Right hindlimb (tissue), 1 donor: ENCODE measurements at places on chromosomes 13 and 19.

DNA sequence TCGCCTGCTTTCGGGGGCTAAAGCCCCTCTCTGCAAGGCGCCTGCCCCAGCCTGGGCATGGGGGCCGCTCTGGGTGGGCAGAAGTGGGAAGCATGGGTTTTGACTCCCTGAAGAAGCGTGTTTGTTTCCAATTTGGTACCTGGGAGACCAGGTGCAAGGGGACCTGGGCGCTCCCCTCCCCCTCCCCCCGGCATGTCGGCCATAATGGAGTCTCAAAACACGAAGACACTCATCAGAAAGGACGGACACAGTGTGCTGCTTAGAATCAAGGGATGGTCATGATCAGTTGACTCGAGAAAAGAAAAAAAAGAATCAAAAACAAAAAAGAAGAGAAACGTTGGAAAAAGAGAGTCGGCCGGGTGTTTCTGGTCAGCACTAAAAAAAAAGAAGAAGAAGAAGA is 76.8 kb downstream of the IER2 start:
- DNase-seq = no peak

DNA sequence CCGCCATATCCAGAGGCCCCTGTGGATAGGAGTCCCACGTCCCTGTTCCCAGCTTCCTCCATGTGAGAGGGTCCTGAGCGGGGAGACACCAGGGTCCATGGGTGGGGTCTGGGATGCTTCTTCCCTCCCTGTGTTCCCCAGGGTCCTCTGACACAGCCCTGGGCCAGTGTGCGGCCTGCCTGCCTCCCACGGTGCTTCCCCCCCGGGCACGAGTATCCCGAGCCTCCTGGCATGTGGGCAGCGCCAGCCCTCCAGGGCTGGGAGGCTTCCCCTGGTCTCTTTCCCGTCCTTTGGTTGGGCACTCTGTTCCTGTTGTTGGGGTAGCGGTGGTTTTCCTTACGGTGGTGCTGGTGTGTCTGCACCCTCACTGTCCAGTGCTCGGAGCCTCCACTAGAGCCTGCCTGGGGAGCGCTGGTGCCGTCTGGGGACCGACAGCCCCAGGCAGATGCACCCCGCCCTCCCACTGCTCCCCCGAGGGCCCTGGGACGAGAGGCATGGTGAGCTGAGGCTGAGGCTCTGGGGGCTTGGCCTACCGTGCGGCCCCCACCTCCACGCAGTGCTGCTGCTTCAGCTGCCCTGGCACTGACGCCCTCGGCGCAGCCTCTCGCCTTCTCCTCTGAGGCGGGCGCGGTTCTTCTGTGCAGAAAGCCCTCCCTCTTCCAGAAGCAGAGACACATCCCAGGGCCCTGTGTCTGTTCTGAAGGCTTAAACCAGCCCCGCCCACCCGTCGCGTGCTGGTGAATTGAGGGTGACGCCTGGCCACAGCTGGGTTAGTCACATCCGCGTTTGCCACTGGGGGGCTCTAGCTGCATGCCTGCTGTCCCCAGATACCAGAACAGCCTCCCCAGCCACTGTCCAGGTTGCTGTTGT is 27.9 kb downstream of the PLEKHJ1 start:
- DNase-seq = peak; percentile 80

DNA sequence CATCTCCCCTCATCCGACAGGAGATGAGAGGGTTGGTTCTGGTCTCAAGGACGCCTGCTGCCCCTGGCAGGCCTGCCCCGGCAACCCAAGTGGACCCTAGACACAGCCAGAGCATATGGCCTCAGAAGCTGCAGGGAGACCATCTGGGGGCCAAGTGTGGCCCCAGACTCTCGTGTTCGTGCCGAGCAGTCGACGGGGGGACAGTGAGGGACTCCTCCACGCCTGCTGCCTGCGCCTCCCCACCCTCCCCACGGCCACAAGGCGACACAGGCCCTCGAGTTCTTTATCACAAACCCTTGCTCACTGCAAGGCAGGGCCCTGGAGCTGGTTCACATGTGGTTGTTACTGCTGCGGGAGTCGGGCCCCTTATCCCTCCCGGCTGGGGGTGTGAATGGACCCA is 9.3 kb downstream of the CAPS start:
- no peak for DNase-seq

DNA sequence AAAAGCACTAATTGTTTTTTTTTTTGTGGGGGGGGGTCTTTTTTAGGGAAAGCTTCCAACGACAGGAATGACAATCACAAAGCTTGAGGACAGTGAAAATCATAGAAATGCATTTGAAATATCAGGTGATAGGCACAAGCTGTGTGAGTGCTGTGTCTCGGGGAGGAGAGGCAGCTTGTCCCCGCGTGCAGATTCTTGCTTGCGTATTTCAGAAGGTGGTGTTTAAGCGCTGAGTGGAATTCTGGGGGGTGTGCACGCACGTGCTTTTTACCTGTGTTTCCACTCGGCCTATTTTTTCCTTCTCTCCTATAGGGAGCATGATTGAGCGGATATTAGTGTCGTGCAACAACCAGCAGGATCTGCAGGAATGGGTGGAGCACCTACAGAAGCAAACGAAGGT is 40.2 kb upstream of the TEX29 start:
- DNase-seq = no peak

GRCh38 chr13:22703601-22704209 is 477.1 kb upstream of the SGCG start:
- DNase-seq = no peak

GRCh38 chr19:46902402-46902766 is 41.6 kb downstream of the ARHGAP35 start:
- DNase-seq = no peak

DNA sequence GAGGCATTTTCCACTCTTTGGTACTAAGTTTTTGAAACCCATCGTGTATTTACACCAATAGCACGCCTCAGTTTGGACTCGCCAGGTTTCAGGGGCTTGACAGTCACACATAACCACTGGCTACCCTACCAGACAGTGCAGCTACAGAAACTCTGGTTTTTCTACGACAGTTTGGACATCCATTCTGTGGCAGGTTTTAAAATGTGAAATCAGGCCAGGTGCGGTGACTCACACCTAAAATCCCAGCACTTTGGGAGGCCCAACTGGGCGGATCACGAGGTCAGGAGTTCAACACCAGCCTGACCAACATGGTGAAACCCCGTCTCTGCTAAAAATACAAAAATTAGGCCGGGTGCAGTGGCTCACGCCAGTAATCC is 13.2 kb downstream of the KDELR1 start:
- DNase-seq = no peak

DNA sequence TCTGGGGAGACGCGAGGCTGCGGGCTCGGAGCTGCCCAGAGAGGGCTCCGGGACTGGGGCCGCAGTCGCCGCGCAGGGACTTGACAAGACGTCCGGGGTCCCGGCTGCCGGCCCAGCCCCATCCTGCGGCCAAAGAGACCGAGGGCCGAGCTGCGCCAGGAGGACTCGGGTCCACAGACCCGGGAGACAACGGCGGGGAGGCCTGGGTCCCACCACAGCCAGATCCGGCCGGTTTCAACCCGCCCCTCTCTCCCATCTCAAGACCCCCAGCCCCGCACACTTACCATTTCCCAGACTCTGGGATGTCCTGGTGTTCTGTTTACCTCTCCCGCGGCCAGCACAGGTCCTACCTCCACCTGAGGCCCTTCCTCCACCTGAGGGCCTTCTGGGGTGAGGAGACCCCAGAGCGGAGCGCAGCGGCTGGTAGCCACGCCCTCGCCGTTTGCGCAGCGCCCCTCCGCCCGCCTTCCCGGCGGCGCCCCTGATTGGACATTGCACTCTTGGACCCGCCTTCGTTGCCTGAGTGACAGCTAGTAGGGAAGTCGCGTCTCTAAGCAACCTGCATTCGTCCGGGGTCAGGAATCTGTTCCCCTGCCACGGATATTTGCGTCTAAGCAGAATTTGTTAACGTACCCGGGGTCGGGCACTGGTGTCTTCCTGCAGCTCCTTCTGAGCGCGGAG is at the start of gene ZNF709:
ZNF709 (minus strand) TSS at position 446 of the 681 bp plus-strand sequence; CDS start at position 287, 159 bp downstream.
- DNase-seq = peak; percentile 94

DNA sequence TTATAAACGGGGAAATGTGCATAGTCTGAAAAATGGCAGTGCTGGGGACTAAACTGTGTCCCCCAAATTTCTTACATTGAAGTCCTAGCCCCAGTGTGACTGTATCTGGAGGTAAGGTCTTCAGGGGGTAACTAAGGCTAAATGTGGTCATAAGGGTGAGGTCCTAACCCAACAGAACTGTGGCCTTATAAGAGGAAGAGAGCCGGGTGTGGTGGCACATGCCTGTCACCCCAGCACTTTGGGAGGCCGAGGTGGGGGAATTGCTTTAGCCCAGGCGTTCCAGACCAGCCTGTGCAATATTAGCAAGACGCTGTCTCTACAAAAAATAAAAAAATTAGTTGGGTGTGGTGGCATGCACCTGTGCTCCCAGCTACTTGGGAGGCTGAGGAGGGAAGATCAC is 17.8 kb downstream of the PROZ start:
- DNase-seq = no peak

GRCh38 chr19:52945652-52946321 is 16.9 kb downstream of the ZNF816 start:
- DNase-seq = no peak

- no peak for DNase-seq
Measured at GRCh38 chr19:6446452-6446851, 12.9 kb upstream of the SLC25A41 start.

DNA sequence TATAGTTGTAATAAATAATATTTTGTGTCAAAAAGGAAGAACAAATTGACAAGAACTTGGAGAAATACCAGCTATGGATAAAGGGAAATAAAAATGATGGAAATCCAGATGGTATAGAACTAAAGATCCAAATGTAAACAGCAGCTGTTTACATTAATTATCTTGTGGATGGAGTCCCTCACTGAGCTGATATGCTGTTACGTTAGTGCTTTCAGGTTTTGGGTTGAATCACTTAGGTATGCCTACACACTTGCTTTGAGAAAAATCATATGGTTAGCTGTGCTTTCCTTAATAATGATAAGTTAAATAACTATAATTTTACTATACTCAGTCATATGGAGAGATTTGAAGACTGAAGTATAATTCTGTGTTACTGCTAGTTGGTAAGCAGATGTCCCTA is 27.7 kb downstream of the WASF3 start:
- no peak for DNase-seq

DNA sequence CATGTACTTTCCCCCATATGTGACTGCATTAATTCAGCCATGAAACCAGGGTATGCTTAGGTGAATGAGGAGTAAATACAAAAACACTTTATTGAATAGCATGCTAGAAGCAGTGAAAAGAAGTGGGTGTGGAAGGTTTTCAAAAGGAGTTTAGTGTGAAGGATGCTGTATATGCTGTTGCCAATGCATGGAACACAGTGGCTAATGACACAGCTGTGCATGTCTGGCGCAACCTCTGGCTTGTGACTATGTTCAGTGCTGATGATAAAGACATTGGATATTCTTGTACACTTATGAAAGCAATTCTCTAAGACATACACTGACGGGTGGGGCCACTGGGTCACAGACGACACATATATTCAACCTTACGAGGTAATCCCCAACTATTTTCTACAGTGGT is 55.2 kb downstream of the SOX21 start:
- DNase-seq = no peak

GRCh38 chr13:110713981-110714796 is 689 bp downstream of the ING1 start:
- DNase-seq = peak; percentile 69

GRCh38 chr13:97249796-97250495 is 27.8 kb downstream of the MBNL2 start:
- DNase-seq = no peak

DNA sequence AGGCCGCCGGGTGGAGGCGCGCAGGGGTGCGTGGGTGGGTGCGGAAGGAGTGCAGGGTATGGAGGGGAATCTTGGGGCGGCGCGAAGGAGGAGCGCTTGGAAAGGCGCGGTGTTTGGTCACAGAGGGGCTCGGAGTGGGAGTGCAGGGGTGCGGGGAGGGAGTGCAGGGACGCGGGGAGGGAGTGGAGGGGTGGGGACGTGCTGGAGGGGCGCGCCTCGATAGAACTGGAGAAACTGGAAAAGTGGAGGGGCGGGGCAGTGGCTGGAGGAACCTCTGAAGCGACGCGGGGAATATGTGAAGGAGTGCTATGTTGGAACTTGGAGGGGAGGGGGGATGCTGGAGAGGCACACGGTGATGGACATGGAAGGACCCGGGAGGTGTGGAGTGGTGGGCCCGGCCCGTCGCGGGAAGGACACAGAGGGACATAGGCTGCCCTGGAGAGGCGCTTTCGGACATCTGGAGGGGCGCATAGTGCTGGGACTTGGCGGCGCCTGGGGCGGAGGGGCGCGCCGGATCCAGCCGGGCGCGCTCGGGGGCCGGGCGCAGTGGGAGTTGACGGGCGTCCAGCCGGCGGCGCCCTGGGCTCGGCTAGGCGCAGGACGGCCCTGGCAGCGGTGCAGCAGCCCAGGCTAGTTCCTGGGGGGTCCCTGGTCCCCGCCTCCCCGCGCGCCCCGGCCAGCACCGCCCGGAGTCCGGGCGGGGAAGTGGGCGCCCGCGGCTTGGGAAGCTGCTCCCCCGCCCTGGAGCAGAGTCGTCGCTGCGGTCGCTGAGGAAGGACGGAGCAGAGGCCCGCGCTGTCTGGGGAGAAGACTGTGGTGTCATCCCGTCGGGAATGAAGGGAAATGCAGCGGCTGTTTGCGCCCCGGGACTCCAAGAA is 20.8 kb upstream of the SGCG start:
- peak; percentile 41 for DNase-seq

GRCh38 chr13:35500144-35500543 is 23.7 kb upstream of the MAB21L1 start:
- DNase-seq = no peak

- DNase-seq = no peak
Measured at GRCh38 chr13:42532561-42533335, 41.2 kb upstream of the TNFSF11 start.

GRCh38 chr13:31982540-31982939 is 49.0 kb upstream of the FRY start:
- DNase-seq = peak; percentile 37

- no peak for DNase-seq
Measured at GRCh38 chr19:10719466-10719961, 1.6 kb downstream of the DNM2 start.

- DNase-seq = no peak
Measured at GRCh38 chr13:27112006-27112405, 59.6 kb downstream of the USP12 start.
